ENCODE measurements at places on chromosomes 7 and 10. TPM values are rescaled to one million over a fixed set of nuclear protein-coding genes. Genes with fewer than 3 reads are reported as not detected.

- H3K4me1 ChIP-seq, result no peaks in the 10 kb centered on the region
- no peaks in the 10 kb centered on the region for H3K27me3 ChIP-seq
- H3K36me3 ChIP-seq, result no peaks in the 10 kb centered on the region
- no peak overlapping the region for H3K4me3 ChIP-seq
Measured at GRCh38 chr10:7571981-7572380, 94.8 kb downstream of the ITIH5 start.

GRCh38 chr10:50874723-50875122 is 10.7 kb downstream of the A1CF start:
- no peaks in the 10 kb centered on the region for H3K36me3 ChIP-seq
- no peak overlapping the region for H3K4me3 ChIP-seq
- DNase-seq, result no peak
- H3K4me1 ChIP-seq, result no peaks in the 10 kb centered on the region
- H3K27me3 ChIP-seq, result no peaks in the 10 kb centered on the region

GRCh38 chr10:17348501-17349349 is 105.7 kb downstream of the ST8SIA6 start:
- no peaks in the 10 kb centered on the region for H3K36me3 ChIP-seq
- no peak overlapping the region for H3K4me3 ChIP-seq
- no peak overlapping the region for H3K27ac ChIP-seq
- H3K4me1 ChIP-seq, result no peaks in the 10 kb centered on the region

- DNase-seq, result no peak
- H3K27ac ChIP-seq, result no peak overlapping the region
- no peaks in the 10 kb centered on the region for H3K27me3 ChIP-seq
- no peak overlapping the region for H3K4me3 ChIP-seq
Measured at GRCh38 chr10:4007771-4008170, 222.8 kb upstream of the KLF6 start.

GRCh38 chr10:118965096-118965495 is 64.4 kb upstream of the NANOS1 start:
- DNase-seq, result no peak
- no peak overlapping the region for H3K27ac ChIP-seq
- H3K4me3 ChIP-seq, result no peak overlapping the region
- no peaks in the 10 kb centered on the region for H3K4me1 ChIP-seq
- no peaks in the 10 kb centered on the region for H3K36me3 ChIP-seq

DNA sequence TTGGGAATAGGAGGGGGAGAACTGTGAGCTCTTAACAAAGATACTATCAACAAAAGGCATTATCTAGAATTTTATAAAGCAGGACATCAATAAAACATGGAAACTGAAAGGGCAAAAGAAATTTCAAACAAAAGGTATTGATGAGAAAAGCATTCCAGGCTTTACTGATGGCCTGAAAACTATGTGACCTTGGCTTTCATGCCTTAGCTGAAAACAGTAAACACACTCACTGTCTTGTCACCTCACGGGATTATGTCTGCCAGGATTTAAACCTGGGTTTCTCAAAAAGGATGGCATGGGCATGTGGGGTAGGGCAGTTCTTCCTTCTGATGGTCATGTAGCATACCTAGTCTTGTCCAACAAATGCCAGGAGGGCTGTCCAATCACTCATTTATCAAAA is 22.9 kb downstream of the DOCK4 start:
- no peaks in the 10 kb centered on the region for H3K36me3 ChIP-seq
- H3K4me3 ChIP-seq, result no peak overlapping the region
- H3K27me3 ChIP-seq, result no peaks in the 10 kb centered on the region

DNA sequence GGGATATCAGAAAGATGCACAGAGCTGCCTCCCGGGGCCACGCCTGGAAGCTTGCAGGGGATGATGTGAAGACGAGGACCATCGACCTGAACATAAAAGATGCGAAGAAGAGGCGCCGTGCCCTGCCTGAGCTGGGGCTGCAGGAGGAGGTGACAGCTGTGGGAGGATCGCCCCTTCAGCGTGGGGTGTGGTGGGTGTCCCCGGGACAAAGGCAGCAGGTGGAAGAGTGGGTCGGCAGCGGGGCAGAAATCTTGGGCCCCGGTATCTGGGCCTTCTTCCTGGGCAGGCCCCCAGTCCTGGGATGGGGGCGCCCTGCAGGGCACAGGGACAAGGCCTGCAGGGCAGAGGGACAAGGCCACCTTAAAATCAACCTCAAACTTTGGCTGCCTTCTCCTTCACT is 134.9 kb downstream of the OR13A1 start:
- no peaks in the 10 kb centered on the region for H3K36me3 ChIP-seq
- no peaks in the 10 kb centered on the region for H3K4me1 ChIP-seq
- H3K27ac ChIP-seq, result no peak overlapping the region
- no peak for DNase-seq

DNA sequence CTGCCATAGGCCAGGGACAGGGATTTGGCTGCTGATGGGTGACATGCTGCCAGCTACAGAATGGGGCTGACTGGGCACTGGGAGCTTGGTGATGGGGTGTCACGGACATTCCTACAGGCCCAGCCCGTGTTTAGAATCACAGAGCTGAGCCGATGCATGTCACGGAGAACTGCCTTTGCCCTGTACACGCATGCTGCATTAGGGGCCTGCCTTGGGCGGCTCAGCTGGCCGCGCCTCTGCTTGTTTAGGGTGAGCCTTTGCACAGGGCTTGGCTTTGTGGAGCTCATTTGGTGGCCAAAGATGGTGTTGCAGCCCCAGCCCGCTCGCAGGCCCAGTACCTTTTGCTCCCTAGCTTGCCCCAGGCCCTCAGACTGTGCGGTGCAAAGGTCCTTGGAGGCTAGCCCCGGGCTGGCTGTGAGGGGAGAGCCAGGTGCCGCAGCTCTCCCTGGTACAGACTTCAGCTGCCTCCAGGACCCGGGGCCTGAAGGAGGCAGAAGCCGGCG is 108.4 kb upstream of the BTBD16 start:
- no peak overlapping the region for H3K27ac ChIP-seq
- H3K27me3 ChIP-seq, result no peaks in the 10 kb centered on the region
- no peak for DNase-seq

DNA sequence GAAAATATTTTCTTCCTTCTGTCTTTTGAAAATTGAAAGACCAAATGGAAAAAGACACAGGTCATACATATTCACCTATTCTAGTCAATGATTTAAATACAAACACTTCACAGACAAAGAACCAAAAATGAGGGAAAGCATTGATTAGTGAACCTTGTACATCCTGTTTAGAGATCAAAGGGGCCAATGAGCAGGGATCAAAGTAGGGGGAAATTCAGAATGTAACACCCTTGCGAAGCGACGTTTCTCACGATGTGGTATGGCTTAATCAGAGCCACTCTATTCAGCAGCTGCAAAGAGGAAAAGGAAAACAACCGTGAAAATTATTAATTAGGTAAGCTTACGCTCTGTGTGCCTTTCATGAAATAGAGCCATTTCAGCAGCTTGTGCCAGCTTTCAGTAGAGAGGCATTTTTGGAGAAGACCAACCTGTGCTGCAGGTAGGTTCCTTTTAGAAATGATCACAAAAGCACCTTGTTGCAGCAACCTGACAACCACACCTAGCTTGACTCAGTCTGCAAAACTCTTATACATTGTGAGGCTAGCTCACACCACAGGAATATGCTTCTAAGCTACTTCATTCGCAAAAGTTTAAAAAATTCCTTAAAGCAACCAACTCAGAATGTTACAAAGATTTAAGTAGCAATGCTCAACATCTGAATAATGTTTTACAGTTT is 78.0 kb downstream of the DKK1 start:
- no peaks in the 10 kb centered on the region for H3K4me1 ChIP-seq
- DNase-seq, result no peak
- no peak overlapping the region for H3K4me3 ChIP-seq
- no peak overlapping the region for H3K27ac ChIP-seq
- no peaks in the 10 kb centered on the region for H3K27me3 ChIP-seq
- no peaks in the 10 kb centered on the region for H3K36me3 ChIP-seq

- H3K4me3 ChIP-seq, result no peak overlapping the region
- H3K27me3 ChIP-seq, result peaks cover 2% of the 10 kb centered on the region
- no peaks in the 10 kb centered on the region for H3K4me1 ChIP-seq
- H3K36me3 ChIP-seq, result no peaks in the 10 kb centered on the region
- no peak overlapping the region for H3K27ac ChIP-seq
Measured at GRCh38 chr10:3948843-3949242, 163.8 kb upstream of the KLF6 start.

DNA sequence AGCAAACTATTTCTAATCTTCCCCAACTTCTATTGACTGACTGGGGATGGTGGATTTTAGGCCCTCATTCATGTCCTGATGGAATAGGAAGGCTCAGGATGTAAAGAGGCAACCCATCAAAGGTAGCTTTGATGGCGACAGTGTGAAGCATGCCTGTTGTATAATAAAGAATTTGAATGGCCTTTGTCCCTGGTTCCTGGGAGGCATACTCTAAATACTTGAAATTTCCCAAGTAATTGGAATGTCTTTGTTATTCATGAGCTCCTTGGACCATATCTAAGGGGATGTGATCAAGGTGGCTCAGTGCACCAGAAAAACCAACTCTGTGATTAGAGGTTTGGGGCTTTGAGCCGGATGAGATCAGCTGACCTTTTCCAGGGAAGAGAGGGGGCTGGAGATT is 264.5 kb upstream of the NEBL start:
- H3K4me3 ChIP-seq, result no peak overlapping the region
- no peak overlapping the region for H3K27ac ChIP-seq
- H3K27me3 ChIP-seq, result no peaks in the 10 kb centered on the region
- no peak for DNase-seq
- no peaks in the 10 kb centered on the region for H3K36me3 ChIP-seq

Gene PNLIP
- not detected for total RNA-seq

Gene EBF3
- total RNA-seq, result 0.07 TPM

Gene RNF32
- 2.3 TPM for total RNA-seq

Gene TMEM130
- 0.49 TPM for total RNA-seq

Gene CYP3A4
- not detected for total RNA-seq

Data from B cell (primary cell).